ENCODE measurements at places on chromosomes 7 and 10. TPM values are rescaled to one million over a fixed set of nuclear protein-coding genes. Genes with fewer than 3 reads are reported as not detected.

Gene ASB10
- not detected for polyA plus RNA-seq

Gene PILRA
- polyA plus RNA-seq = 0.67 TPM

Gene NUTM2B
- polyA plus RNA-seq = 0.35 TPM

DNA sequence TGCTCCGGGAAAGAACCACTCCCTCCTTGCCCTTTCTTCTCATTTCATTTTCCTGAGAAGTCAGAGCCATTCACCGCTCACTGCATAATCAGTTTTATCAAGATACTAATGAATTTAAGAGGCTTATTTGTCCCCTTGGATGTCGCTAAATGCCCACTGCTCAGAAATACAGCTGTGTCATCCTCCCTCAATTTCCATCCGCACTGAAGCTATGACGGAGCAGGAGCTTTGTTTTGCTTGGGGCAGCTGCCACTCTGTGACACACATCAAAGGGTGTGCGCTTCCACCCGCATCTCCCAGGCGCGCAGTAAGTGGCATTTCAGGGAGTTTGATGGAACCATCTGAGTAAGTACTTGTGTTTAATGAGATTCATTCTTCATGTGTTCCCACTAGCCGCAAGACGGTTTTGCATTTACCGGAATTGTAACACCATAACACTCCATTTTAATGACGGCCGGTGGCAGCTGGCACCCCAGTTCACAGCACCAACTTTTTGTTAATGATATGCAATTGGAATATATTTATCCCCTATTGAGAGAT lies 103.8 kb upstream of the PARD3 start:
- H3K36me3 ChIP-seq = no peaks in the 10 kb centered on the region
- no peaks in the 10 kb centered on the region for H3K4me1 ChIP-seq
- H3K27me3 ChIP-seq = peaks cover 2% of the 10 kb centered on the region
- no peak overlapping the region for H3K4me3 ChIP-seq
- H3K27ac ChIP-seq = no peak overlapping the region

DNA sequence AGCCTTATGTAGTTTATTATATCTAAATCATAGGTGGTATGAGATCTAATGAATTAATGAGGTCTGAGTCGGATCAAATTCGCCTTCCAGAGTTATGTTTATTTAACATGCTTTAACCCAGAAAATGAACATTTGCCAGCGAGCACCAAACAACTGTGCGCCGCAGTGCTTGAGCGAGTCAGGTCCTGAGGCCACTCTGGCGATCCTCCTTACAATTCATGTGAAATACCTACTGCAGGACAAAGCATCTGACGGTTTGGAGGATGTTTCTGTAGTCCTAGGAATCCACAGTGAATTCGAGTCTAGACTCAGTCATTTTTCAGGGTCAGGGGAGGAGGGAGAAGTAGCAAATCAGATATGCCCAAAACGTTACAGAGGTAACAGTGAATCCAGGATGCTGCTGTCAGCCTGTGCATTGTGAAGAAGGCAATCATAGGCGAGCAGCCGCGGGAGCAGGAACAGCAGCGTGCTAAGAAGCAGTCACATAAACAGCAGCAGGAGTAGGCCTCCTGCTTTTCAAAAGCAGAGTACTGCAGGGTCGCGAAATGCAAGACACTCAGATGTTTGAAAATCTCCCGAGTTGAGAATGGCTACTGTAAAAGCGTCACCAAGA lies 120.2 kb downstream of the CACNB2 start:
- no peak overlapping the region for H3K4me3 ChIP-seq
- H3K36me3 ChIP-seq = no peaks in the 10 kb centered on the region
- H3K4me1 ChIP-seq = no peaks in the 10 kb centered on the region
- no peak overlapping the region for H3K27ac ChIP-seq

DNA sequence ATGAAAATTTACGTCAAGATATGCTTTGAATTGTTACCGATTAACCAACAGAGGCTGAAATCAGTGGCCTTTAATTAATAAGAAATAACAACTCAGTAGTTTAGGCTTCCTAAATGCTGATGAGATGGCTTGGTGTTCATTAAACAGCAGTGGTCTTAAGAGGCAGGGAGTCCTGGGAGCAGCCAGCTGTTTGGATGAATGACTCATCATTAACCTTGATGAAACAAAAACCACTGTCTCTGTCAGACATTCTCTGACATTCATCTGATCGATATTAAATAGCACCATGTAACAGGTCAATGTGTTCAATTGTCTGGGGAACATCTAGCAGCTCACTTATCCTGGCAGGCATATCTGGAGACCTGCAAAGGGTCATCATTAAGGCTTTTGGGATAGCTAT lies 234.2 kb upstream of the LRRN3 start:
- no peaks in the 10 kb centered on the region for H3K4me1 ChIP-seq
- no peak overlapping the region for H3K4me3 ChIP-seq
- no peaks in the 10 kb centered on the region for H3K36me3 ChIP-seq
- H3K27ac ChIP-seq = no peak overlapping the region

DNA sequence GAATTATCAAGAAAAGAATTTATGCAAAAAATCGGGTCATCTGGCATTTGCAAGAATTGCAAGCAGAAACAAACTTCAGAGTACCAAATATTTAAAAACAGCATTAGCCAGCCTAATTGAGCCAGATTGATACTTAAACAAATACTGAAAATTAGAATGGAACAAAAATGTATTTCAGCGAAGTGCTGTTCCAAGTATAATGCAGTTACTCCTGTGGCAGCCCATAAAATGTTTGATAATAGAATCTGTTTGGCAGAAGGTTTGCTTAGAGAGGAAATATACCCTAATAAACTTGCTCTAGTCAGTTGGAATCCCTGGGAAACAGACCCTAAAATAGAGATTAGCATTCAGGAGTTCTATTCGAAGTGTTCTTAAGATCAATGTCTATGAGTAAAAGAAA lies 835.1 kb upstream of the MBL2 start:
- H3K4me1 ChIP-seq = no peaks in the 10 kb centered on the region
- no peak for DNase-seq
- H3K4me3 ChIP-seq = no peak overlapping the region
- H3K27ac ChIP-seq = no peak overlapping the region
- no peaks in the 10 kb centered on the region for H3K27me3 ChIP-seq
